ENCODE measurements at places on chromosomes 5 and 9.

DNA sequence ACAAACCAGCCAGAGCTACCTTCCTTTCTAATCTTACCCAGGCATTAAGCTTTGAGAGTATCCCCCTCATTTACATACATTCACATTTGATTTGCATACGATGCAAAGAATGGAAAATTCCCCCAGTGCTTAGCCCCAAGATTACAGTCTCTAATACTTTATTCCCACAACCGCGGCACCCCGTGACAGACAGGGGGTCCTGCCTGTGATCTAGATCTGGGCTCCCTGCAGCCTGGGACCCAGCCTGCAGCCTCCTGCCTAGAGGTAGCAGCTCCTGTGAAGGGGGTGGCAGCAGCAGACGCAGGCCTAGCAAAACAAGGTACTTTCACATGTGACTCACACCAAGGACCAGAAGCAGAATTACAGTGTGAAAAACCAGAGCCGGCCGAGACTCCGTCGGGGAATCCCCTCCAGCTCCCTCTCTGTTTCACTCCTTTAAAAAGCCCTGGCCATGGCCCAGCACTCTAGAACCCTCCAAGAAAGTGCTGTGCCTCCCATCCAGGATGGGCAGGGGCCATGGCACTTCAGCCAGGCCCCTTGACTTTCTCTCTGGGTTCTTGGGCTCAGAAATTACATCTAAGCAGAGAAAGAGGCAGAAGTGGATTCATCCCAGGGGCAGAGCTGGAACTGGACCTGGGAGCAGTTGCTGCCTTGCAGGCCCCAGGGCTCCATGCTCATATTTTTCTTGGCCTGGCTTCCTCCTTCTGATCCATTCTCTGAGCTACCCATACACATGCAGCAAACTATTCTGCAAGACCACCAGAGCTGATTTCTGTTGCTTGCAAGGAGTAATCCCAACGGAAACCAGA lies 14.0 kb upstream of the TCF7 start:
- peak; percentile 35 for DNase-seq

DNA sequence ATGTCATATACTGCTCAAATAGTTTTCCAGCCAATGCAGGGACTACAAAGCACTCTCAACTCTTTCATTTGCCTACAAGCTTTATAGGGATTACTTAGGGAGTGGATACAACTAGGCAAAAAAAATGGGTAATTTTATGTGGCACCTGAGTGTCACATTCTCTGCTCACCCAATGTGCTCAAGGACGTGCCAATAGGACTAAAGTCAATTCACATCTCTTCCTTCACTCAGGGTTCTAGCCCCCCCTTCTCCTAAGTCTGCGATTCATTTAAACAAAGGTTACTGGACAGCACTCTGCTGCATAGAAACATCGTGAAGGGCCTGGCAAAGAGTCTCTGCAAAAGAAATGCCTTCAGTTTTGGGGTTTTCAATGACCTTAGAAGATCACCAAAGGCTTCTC lies 142.3 kb downstream of the TSSK1B start:
- DNase-seq = no peak

GRCh38 chr9:129719135-129719534 lies 33.7 kb downstream of the PTGES start:
- DNase-seq = no peak

DNA sequence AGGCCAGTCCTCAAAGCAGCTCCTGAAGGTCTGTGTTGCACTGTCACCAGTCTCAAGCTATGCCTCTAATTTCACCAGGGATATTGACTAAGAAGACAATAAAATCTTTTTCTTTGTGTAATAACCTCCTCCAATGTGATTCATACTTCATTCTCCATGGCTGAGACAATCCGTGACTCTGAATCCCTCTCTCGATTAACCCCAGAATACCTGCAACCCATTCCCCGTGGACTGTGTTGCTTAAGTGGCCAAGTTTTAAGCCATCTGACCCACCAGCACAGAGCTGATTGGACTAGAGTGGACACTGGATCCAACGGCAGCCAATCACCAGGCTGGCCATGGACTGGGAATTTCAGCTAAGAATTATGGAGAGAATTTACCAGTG lies 5.4 kb upstream of the CCIN start:
- peak; percentile 71 for DNase-seq

DNA sequence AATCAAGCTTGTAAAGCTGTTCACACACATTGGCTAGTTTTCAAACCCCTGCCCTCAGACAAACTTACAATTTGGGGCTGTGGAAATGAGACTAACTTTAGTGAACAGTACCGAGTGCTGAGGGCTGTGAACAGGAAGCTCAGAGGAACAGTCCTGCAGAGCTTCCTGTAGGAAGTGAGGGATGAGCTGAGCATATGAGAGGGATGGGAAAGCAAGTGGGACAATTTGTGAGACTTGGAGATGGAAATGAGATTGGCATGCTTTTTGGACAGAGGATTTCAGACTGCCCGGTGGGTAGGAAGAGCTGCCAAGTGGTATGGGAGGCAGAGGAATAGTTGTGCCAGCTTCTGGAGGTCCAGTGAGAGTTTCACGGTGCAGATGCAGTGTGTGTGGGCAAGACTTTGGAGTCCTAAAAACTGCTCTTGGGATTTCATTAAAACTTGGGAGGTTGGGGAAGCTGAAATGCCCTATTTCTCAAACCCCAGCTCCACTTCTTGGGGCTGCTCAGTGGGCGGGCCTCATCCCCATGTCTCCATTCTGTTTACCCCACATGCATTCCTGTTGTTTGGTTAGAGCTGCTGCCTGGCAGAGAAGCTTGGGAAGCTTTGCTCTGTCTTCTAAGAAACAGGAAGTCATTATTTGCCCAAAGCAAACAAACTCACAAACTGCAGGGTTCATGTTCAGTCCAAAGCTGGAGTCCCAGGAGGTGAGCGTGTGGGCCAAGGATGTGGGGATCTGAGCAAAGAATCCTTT lies 267.5 kb downstream of the ZSWIM6 start:
- no peak for DNase-seq

- no peak for DNase-seq
Observed at GRCh38 chr9:136527721-136528710, 17.8 kb downstream of the NOTCH1 start.

DNA sequence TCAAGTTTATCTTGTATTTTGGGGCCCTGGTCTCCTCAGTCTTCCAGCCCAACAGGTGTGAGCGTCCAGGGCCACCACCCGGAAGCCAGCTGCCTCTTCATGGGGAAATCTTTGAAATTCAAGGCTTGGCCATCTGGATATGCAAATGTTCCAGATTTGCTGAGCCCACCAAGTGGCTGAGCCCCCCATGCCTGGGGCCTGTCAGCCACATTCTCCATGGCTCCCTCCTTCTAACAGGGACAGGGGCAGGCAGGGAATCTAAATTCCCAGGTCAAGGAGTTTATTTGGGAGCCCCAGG lies 14.2 kb upstream of the CXXC5 start:
- no peak for DNase-seq

GRCh38 chr5:94793113-94793815 lies 174.8 kb downstream of the SLF1 start:
- DNase-seq = peak; percentile 79

GRCh38 chr9:85302938-85303756 lies 438.6 kb downstream of the AGTPBP1 start:
- DNase-seq = no peak

All from foreskin fibroblast (primary cell).